Mucosa of descending colon (tissue), 3 donors: ENCODE measurements at places on chromosomes 3 and 15.

- no peak for DNase-seq
Measured at GRCh38 chr15:51405693-51406523, 64.5 kb downstream of the GLDN start.

DNA sequence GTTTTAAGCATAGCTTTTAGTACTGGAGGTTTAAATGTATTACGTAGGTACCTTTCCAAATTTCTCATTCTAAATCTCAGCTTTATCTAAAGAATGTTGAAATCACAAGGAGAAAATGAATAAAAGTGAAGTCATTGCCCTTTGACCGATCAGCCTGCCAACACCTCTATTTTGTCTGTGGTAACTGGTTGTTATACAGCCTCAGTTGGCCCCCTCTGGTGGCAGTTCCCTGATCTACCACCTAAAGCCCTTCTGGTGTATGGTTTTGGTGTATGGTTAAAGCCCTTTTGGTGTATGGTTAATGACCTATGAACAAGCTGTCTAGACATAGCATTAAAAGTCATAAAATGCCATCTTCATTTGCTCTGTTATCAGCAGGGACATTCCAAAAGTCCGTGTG, 378.2 kb upstream of the AZI2 start:
- peak; percentile 33 for DNase-seq

- DNase-seq = no peak
Measured at GRCh38 chr3:44436181-44436580, 41.3 kb downstream of the ZNF445 start.

GRCh38 chr15:70920981-70921696, 28.5 kb downstream of the LRRC49 start:
- DNase-seq = no peak

DNA sequence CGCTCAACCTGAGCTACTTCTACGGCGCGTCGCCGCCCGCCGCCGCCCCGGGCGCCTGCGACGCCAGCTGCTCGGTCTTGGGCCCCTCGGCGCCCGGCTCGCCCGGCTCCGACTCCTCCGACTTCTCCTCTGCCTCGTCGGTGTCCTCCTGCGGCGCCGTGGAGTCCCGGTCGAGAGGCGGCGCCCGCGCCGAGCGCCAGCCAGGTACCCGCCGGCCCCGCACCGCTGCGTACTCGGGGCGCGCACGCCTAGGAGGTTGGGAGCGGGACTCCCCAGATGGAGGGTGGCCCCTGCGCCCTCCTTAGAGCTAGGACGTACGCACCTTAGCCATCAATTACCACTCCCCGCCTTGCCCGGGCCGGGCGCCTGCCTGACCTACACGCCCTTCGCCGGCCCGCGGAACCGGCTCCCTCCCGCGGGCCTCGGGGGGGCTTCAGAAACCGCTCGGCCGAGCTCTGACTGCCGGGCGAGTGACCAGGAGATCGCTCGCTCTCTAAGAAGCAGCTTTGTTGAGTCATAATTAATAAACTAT, 466 bp downstream of the NFKBIZ start:
- peak; percentile 75 for DNase-seq

DNA sequence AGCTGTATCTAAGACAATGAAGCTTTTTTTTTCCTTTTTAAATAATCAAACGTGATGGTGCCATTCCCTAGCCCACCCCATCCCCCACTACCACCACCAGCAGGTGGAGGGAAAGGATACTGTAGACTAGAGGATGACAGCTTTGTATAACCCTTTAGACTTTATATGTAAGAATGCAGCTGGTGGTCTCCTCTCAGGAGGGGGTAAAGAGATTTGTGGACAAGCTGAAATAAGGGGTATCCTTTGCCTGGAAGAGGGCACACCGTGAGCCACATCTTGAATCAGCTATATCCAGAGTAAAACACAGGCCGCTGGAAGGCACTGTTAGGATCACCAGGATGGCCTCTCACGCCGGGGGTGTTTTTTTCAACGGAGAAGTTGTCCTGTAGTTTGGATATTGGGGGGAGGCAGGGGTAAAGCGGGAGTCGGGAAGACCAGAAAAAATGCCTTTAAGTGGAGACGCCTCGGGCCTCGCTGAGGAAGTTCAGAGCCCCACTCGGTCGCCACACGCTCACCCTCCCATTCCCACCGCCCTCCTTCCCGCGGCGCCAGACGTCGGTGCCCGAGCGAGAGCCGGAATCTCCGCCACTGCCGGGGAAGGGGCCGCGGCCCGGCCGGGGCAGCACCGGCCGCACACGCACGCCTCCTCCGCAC, 986 bp downstream of the KPNA4 start:
- no peak for DNase-seq

GRCh38 chr3:64687781-64688604, at the start of gene ADAMTS9:
ADAMTS9 (minus strand) TSS chr3:64688000; CDS start chr3:64687657, 343 bp downstream.
- DNase-seq = peak; percentile 49

GRCh38 chr15:40785814-40786213, 16.0 kb downstream of the C15orf62 start:
- DNase-seq = no peak

GRCh38 chr3:144039661-144040060, 68.0 kb downstream of the DIPK2A start:
- no peak for DNase-seq

DNA sequence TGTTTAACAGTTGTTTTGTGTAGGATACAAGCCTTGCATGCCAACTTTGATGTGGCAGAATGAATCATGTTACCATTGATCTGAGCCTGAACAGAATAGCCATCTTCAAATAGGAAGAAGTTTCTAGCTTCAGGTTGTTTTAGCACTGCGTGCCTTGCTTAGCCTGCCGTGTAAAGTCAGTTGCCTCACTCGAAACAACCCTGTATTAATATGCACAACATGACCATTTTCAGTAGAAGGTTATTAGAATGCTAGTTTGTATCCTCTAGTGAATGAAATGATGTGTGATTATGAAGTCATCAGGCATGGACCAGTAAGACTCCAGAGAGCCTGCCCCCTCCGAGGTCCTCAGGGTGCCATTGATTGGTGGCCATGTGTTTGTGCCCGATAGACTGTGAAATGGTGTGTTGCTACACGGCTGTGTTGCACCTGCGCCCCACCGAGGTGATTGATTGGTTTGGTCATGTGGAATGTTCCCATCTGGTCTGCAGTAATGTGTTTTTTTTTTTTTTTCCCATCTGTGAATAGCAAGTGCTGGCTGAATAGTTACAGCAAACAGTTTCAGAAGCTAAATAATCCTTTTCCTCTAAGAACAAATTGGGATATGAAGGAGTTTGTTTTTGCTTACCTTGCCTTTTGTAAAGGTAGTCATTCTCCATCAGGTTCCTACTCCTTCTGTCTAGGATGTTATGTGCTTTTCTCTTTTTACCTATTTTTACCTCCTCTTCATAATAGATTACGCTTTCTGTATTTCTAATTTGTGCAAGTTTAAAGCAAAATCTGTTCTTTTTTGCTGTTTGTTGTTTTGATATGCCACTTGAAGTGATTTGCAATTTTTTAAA, 214.9 kb downstream of the TCF12 start:
- no peak for DNase-seq

DNA sequence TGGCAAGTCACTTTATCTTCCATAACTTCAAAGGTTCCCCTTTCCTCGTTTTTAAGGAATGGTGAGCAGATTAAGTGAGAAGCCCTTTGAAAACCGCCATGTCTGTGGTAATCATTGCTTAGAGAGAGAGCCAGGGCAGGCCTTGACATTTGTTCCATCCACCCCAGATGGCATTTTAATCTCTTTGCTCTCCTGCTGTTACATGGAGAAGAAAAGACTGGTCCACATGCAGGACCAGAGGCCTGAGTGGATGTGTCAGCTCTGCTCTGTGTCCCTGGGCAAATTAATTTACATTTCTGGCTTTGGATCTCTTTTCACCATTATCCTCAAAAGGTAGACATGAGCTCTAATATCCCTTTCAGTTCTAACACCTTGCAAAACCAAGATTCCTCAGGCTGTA, 157.3 kb upstream of the LPP start:
- DNase-seq = no peak

GRCh38 chr3:41364736-41365135, 165.4 kb downstream of the CTNNB1 start:
- no peak for DNase-seq

- DNase-seq = peak; percentile 25
Measured at GRCh38 chr3:40719660-40720287, 195.0 kb downstream of the ZNF621 start.

DNA sequence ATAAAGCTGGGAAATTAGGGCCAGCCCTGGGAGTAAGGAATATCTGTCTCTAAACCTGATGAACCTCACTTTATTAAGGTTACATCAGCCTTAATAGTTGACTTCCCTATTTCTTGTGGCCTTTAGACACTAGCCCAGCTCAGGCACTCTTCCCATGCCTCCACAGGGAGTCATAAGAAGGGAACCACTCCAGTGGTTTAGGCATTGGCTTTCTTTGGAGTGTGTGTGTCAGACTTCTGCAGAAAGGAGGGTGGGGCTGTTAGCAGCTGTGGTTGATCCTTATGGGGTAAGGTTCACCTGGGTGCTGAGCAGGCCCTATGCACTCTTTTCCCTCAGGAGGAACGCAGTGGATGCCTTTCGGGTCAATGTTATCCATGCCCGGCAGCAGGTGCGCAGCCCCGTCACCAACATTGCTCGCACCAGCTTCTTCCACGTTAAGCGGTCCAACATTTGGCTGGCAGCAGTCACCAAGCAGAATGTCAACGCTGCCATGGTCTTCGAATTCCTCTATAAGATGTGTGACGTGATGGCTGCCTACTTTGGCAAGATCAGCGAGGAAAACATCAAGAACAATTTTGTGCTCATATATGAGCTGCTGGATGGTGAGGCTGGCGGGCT, 4.0 kb downstream of the AP2M1 start:
- no peak for DNase-seq

- DNase-seq = no peak
Measured at GRCh38 chr3:58766587-58767282, 100.2 kb upstream of the FAM3D start.

DNA sequence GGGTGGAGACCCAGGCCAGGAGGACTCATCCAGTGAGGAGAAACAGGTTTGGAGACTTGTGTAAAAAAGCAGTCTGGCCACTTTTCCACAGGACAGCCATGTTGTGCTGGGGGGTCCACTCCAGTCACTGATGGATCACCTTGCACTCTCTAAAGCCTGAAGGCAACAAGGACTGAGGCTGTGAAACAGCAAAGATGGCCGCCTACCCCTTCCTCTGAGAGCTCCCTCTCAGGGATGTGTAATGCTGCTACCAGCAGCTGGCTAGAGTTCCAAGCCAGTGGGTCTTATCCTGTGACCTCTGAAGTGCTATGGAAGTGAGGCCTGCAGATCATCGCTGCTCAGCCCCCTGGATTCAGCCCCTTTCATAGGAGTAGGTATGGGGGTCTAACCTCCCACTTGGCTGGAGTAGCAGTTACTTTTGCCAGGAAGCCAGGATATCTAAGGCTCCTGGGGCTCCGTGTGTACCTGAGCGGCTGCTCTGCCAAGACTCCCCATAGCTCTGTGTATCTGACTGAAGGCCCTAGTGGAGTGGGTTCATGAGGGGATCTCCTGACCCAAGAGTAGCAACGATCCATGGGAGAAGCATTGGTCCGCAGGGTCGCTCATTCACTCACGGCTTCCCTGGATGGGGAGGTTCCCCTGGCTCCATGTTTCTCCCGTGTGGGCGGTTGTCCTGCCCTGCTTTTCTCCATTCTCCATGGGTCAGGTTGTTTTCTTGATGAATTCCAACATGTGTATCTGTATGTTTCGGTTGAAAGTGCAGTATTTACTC, 69.9 kb upstream of the TNFSF10 start:
- DNase-seq = no peak

GRCh38 chr3:119238363-119238762, 2.3 kb downstream of the B4GALT4 start:
- no peak for DNase-seq

- no peak for DNase-seq
Measured at GRCh38 chr3:171828902-171829770, 14.0 kb upstream of the TMEM212 start.

DNA sequence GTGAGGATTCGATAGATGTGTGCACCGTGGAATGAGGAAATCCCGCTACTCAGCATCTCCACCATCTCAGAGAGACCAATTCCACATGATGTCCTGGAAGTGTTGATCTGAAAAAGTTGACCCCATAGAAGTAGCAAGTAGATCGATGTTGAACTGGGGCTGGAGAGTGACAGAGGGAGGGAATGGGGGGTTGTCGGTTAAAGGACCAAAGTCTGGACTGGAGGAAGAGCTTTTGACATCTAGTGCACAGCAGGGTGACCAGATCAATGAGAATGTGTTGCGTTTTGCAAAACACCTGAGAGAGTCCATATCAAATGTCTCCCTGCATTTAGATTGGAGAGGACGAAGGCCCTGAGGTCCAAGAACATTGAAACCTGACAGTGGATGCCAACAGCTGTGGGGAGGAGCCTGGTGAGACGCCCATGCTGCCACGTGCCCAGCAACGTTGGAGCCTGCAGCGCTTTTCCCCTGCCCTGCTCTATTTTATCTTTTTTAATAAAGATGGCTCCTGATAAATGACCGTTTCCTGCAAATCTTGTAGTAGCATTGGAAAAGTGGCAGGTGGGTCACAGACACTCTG, 30.1 kb upstream of the RPL32 start:
- no peak for DNase-seq

GRCh38 chr3:13452490-13453335, 27.4 kb upstream of the HDAC11 start:
- DNase-seq = peak; percentile 44
